Liver (tissue), 10 donors: ENCODE measurements at places on chromosomes 2 and 18. TPM values are rescaled to one million over a fixed set of nuclear protein-coding genes. Genes with fewer than 3 reads are reported as not detected.

DNA sequence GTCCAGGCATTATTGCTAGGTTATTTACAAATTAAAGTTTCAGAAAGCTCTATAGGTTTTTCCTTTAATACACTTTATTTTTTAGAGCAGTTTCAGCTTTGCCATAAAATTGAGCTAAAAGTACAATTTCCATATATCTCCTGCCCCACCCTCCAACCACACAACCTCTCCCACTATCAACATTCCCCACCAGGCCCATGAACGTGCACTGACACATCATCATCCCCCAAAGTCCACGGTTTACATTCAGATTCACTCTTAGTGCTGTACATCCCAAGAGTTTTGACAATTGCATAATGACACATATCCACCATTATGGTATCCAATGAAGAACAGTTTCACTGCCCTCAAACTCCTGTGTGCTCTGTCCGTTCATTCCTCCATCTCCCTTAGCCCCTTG is 139.4 kb downstream of the NBAS start:
- DNase-seq, result no peak
- H3K27me3 ChIP-seq, result no peaks in the 10 kb centered on the region
- no peak overlapping the region for H3K27ac ChIP-seq
- no peaks in the 10 kb centered on the region for H3K4me1 ChIP-seq
- no peak overlapping the region for H3K4me3 ChIP-seq
- H3K36me3 ChIP-seq, result peaks cover 2% of the 10 kb centered on the region

Gene NDC80
- total RNA-seq, result 33.8 TPM

GRCh38 chr2:152354909-152355308 is 19.9 kb downstream of the FMNL2 start:
- no peaks in the 10 kb centered on the region for H3K4me1 ChIP-seq
- no peaks in the 10 kb centered on the region for H3K36me3 ChIP-seq
- H3K27ac ChIP-seq, result no peak overlapping the region
- no peaks in the 10 kb centered on the region for H3K27me3 ChIP-seq
- no peak for DNase-seq
- no peak overlapping the region for H3K4me3 ChIP-seq

DNA sequence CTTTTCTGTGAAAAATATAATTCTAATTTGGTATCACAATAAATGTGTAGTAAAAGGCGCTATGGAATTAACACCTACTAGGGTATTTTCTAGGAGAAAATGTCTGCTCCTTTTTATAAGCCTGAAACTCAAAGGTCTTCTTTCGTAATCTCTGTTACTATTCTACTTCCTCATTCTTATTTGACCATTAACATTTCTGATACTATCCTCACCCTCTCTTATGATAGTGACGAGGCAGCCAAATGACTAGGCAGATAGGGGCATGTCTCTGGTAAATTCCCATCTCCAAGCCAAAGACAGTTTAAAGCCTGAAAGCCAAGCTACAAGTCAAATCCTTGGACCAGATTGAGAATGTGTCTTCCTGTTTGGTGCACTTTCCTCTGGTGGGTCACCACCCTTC is 251.7 kb downstream of the LRRTM4 start:
- H3K4me3 ChIP-seq, result no peak overlapping the region
- no peaks in the 10 kb centered on the region for H3K36me3 ChIP-seq
- no peaks in the 10 kb centered on the region for H3K27me3 ChIP-seq
- no peak overlapping the region for H3K27ac ChIP-seq
- no peak for DNase-seq

Gene C2orf42
- 20.6 TPM for total RNA-seq

GRCh38 chr2:145750612-145751011 is 1230.7 kb upstream of the ZEB2 start:
- no peak overlapping the region for H3K27ac ChIP-seq
- H3K4me1 ChIP-seq, result peaks cover 7% of the 10 kb centered on the region
- H3K27me3 ChIP-seq, result no peaks in the 10 kb centered on the region
- no peak overlapping the region for H3K4me3 ChIP-seq
- no peaks in the 10 kb centered on the region for H3K36me3 ChIP-seq

- H3K27me3 ChIP-seq, result no peaks in the 10 kb centered on the region
- H3K36me3 ChIP-seq, result no peaks in the 10 kb centered on the region
- no peak overlapping the region for H3K4me3 ChIP-seq
- no peaks in the 10 kb centered on the region for H3K4me1 ChIP-seq
- no peak for DNase-seq
- H3K27ac ChIP-seq, result no peak overlapping the region
Observed at GRCh38 chr2:175396696-175397095, 215.2 kb upstream of the ATP5MC3 start.

Gene C2orf78
- total RNA-seq, result not detected

DNA sequence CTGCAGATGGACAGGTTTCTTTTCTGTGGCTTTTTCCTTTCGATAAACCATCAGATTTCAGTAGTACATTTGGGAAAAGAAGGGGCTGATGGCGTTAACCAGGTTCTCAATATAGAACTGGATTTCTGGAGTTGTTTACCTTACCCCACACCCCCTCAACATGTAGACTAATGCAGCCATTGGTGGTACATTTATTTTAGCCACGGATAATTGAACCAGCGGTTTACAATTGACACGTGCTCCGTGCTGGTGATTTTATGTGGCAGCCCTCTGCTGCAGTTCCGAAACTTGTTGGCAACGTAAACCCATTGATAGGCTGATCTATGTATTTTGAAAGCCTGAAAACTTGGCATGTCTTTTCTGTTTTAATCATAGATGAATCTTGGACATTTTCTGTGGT is 5.4 kb downstream of the SOX11 start:
- H3K27me3 ChIP-seq, result no peaks in the 10 kb centered on the region
- no peak for DNase-seq
- H3K4me3 ChIP-seq, result no peak overlapping the region
- no peaks in the 10 kb centered on the region for H3K36me3 ChIP-seq
- H3K27ac ChIP-seq, result no peak overlapping the region
- peaks cover 4% of the 10 kb centered on the region for H3K4me1 ChIP-seq

Gene SERPINB2
- 1.7 TPM for total RNA-seq

Gene GPAT2
- total RNA-seq, result 3.1 TPM

- H3K27me3 ChIP-seq, result no peaks in the 10 kb centered on the region
- H3K4me1 ChIP-seq, result peaks cover 3% of the 10 kb centered on the region
- H3K27ac ChIP-seq, result no peak overlapping the region
- H3K36me3 ChIP-seq, result no peaks in the 10 kb centered on the region
- DNase-seq, result no peak
- H3K4me3 ChIP-seq, result no peak overlapping the region
Observed at GRCh38 chr2:152542995-152543481, 174.2 kb downstream of the PRPF40A start.

Gene SIX3
- total RNA-seq, result not detected

GRCh38 chr2:70552501-70553333 is 909 bp downstream of the TGFA start:
- no peaks in the 10 kb centered on the region for H3K36me3 ChIP-seq
- no peaks in the 10 kb centered on the region for H3K27me3 ChIP-seq
- peak overlapping the region; percentile 88 for H3K27ac ChIP-seq
- H3K4me1 ChIP-seq, result peaks cover 20% of the 10 kb centered on the region
- DNase-seq, result no peak

Gene EVX2
- total RNA-seq, result not detected

Gene FTCDNL1
- 4.4 TPM for total RNA-seq

DNA sequence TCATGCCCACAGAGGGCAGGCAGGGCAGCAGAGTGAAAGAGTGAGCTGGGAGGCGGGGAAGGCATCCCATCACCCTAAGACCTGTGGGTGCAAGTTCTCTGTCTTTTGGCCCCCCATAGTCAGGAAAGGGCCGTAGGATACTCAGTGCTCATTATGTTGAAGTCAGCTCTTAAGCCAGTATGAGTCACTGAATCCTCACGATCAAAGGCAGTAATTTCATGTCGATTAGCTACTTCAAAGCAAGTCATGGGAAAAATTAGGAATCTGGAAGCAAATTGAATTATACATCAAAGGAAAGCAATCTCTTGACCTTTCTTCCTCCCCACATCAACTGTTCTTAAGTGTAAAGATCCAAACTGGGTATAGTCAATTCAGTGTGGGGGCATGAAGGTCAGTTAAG is 178.9 kb downstream of the FHOD3 start:
- no peak overlapping the region for H3K27ac ChIP-seq
- H3K4me1 ChIP-seq, result no peaks in the 10 kb centered on the region
- H3K36me3 ChIP-seq, result no peaks in the 10 kb centered on the region
- H3K27me3 ChIP-seq, result no peaks in the 10 kb centered on the region
- DNase-seq, result no peak

Gene LIMS4
- not detected for total RNA-seq

- no peaks in the 10 kb centered on the region for H3K4me1 ChIP-seq
- H3K27ac ChIP-seq, result no peak overlapping the region
- H3K27me3 ChIP-seq, result no peaks in the 10 kb centered on the region
Observed at GRCh38 chr18:77006305-77007175, 126.0 kb downstream of the MBP start.

DNA sequence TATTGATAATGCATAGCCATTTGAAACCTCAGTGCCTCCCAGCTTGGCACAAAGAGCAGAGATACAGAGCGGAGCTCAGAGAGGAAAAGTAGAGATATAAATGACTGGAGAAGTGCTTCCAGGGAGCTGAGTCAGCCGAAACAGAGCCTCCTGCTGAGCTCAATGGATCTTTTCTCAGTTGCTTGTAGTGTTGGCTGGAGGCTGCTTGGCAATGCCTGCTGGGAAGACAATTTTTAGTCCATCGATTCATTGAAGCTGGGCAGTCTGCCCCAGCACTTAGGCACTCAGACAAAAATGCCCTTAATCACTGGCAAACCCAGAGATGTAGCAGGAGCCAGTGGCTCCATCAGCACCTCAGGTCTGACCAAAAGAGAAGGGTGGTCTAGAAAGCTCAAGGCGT is 81.3 kb upstream of the SETBP1 start:
- no peaks in the 10 kb centered on the region for H3K4me1 ChIP-seq
- no peak overlapping the region for H3K27ac ChIP-seq
- no peaks in the 10 kb centered on the region for H3K36me3 ChIP-seq

DNA sequence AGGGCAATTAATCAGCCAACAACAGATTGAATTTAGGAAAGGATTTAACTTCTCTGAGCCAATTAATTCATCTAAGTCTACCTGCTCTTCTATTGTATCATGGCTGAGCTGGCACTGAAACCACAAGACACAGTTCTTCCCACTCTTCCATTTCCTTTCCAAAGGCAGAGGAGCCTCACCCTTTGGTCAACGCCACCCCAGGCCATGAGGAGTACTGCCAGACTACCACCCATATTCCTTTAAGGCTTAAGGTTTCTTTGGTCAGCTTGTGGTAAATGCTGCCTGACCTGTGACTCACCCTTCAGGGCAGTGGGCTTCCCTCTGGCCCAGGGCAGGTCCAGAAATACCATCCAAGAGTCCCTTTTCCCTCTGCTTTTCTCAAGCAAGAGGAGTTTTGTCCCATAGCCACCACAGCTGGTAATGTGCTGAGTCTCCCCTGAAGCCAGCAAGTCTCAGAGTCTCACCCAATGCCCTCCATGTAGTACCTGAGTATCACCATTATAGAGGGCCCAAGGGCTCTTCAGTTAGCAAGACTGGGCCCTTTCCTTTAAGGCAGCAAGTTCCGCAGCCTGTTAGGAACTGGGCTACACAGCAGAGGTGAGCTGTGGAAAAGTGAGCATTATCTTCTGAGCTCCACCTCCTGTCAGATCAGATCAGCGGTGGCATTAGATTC is 900.5 kb upstream of the CRIM1 start:
- H3K4me1 ChIP-seq, result no peaks in the 10 kb centered on the region
- no peaks in the 10 kb centered on the region for H3K27me3 ChIP-seq
- no peak overlapping the region for H3K27ac ChIP-seq
- H3K4me3 ChIP-seq, result no peak overlapping the region
- no peaks in the 10 kb centered on the region for H3K36me3 ChIP-seq
- no peak for DNase-seq

GRCh38 chr18:3104190-3105054 is 91.5 kb upstream of the LPIN2 start:
- no peak overlapping the region for H3K4me3 ChIP-seq
- H3K27ac ChIP-seq, result no peak overlapping the region
- DNase-seq, result no peak
- no peaks in the 10 kb centered on the region for H3K27me3 ChIP-seq

Gene DUSP2
- 2.8 TPM for total RNA-seq

GRCh38 chr2:108628936-108629335 is 90.3 kb upstream of the RANBP2 start:
- no peak for DNase-seq
- H3K4me1 ChIP-seq, result no peaks in the 10 kb centered on the region
- H3K36me3 ChIP-seq, result no peaks in the 10 kb centered on the region
- no peaks in the 10 kb centered on the region for H3K27me3 ChIP-seq
- H3K27ac ChIP-seq, result no peak overlapping the region
- H3K4me3 ChIP-seq, result no peak overlapping the region

DNA sequence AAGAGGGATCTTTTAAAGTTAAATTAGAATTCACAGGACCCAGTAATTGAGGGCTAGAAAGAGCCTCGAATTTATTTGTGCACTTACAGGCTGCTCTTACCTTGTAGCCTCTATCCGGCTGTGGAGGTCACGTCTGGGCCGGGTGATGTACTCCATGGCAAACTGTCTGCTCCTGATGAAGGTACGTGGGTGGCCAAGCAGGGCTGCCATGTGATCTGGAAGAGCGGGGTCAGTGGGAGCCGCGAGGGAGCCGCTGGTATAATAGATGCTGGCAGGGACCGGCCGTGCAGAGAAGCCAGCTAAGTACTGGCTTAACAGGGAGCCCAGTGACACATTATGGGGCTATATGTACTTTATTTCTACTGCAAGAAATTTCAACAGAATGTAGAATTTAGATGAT is 59.2 kb downstream of the ADI1 start:
- H3K27me3 ChIP-seq, result no peaks in the 10 kb centered on the region
- no peak overlapping the region for H3K27ac ChIP-seq

GRCh38 chr2:192042126-192042525 is 152.6 kb downstream of the TMEFF2 start:
- DNase-seq, result no peak
- H3K4me1 ChIP-seq, result no peaks in the 10 kb centered on the region
- H3K36me3 ChIP-seq, result no peaks in the 10 kb centered on the region
- no peak overlapping the region for H3K4me3 ChIP-seq

DNA sequence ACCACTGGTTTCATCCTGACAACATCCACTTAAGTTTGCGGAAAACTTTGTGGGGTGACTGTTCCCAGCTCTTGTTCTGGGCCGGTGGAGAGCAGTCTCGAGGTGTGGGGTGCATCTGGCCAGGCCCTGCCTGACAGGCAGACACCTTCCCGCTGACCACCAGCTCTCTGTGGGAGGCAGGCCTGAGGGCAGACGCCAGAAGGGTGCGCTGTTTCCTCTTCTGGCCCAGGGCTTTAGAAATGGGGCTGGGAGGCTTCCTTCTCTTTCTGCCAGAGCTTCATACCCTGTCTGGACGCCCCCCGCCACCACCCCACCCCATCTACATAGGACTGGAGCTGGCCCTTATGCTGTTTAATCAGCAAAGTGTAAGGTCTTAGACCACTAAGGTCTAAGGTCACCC is 263.8 kb downstream of the LOXHD1 start:
- no peaks in the 10 kb centered on the region for H3K36me3 ChIP-seq
- no peak overlapping the region for H3K27ac ChIP-seq
- no peaks in the 10 kb centered on the region for H3K4me1 ChIP-seq
- no peak for DNase-seq

DNA sequence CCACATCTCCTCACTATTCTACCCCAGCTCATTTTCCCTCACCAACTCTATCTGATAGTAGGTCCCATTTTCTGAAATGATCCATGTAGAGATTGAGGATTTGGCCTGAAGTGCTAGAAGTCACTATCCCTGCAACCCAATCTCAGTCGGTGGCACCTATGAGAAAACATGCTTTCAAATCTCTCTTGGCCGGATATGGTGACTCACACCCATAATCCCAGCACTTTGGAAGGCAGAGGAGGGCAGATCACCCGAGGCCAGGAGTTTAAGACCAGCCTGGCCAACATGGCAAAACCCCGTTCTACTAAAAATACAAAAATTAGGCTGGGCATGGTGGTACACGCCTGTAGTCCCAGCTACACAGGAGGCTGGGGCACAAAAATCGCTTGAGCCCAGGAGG is 19.1 kb upstream of the MARCHF4 start:
- no peak overlapping the region for H3K4me3 ChIP-seq
- no peaks in the 10 kb centered on the region for H3K27me3 ChIP-seq
- no peak overlapping the region for H3K27ac ChIP-seq
- no peak for DNase-seq
